Left colon (tissue), 2 donors: ENCODE measurements at places on chromosomes 7 and 10. TPM values are rescaled to one million over a fixed set of nuclear protein-coding genes. Genes with fewer than 3 reads are reported as not detected.

The SRGN gene
- 38.0 TPM for total RNA-seq

The DOCK4 gene
- total RNA-seq: 11.5 TPM

The HOXA10 gene
- 30.0 TPM for total RNA-seq

The SKIDA1 gene
- total RNA-seq: 0.95 TPM

The HELLS gene
- 22.8 TPM for total RNA-seq

The HMX3 gene
- 0.36 TPM for total RNA-seq

The PPP1R9A gene
- total RNA-seq: 24.0 TPM

The PANK1 gene
- 33.5 TPM for total RNA-seq

The TMEM176B gene
- total RNA-seq: 355 TPM

The SPDYE5 gene
- total RNA-seq: not detected

The PPP1R17 gene
- total RNA-seq: not detected

The CPXM2 gene
- total RNA-seq: 11.6 TPM

The SPDYE17 gene
- total RNA-seq: not detected

The ZNF503 gene
- 9.9 TPM for total RNA-seq

The RGR gene
- total RNA-seq: 0.39 TPM

The H2BK1 gene
- total RNA-seq: not detected

The PTPN20 gene
- total RNA-seq: 2.7 TPM

The BMPER gene
- 1.2 TPM for total RNA-seq
